ENCODE measurements at places on chromosomes 5 and 9.

- no peak for DNase-seq
These were observed 190.3 kb upstream of the SEMA6A start for GRCh38 chr5:116764941-116765340.

- no peak for DNase-seq
These were observed 127.8 kb downstream of the SAXO1 start for GRCh38 chr9:18905028-18905882.

- peak; percentile 83 for DNase-seq
These were observed 1.3 kb downstream of the EEIG1 start for GRCh38 chr9:127979333-127980059.

DNA sequence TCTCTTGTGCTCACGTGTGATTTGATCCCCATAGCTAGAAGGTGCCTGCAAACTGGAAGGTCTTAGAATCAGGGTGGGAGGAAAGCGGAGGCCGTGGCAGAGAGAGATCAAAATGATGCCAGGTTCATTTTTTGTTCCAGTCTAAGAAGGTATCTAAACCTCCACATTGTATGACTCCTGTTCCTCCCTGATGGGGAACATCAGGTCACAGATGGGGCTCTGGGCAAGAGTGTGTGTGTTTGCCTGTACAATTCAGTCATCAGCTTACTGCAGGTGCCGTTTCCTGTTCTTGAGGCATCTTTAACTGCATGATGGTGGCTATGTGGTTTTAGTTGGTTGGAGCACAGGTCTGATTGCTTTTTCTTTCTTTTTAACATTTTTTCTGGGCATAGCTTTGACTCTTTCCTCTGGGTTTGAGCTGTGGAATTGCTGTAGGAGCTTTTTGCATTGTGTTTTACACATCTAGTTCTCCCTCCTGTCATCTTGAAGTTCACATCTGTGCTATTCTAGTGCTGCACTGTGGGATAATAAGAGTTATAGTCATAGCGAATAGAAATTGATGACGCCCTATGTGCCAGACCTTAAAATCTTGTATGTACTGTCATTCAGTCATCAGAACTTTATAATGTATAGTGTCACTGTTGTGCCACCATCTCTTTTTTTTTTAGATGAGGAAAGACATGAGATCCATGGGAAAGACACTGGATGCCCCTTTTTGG lies 30.8 kb downstream of the ARHGAP26 start:
- DNase-seq = no peak

- no peak for DNase-seq
These were observed 86.1 kb downstream of the EDIL3 start for GRCh38 chr5:84298628-84299027.

GRCh38 chr9:114047717-114048116 lies 30.4 kb downstream of the AMBP start:
- DNase-seq = peak; percentile 66

- no peak for DNase-seq
These were observed 145.5 kb upstream of the MAP3K1 start for GRCh38 chr5:56669534-56670483.

- DNase-seq = peak; percentile 65
These were observed 54.4 kb downstream of the CMYA5 start for GRCh38 chr5:79743846-79744605.

DNA sequence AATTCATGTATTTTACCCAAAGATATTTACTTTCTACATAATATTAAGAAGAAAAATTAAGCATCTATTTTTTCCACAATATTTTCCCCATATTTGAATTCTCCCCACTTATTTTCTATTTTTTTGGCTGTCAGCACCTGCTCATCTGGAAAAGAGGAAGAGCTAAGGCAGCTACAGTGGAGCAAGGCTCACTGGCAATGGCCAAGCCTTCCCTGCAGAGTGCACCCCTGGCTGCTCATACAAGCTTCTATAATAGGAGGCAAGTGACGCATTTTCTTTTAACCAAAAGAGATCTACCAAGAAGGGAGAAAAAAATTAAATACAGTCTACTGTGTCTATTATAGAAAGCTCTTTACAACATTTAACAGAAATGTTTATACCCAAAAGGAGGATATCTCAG lies 72.5 kb downstream of the AUH start:
- DNase-seq = no peak

- peak; percentile 27 for DNase-seq
These were observed 153.3 kb downstream of the CDH10 start for GRCh38 chr5:24491490-24491889.

- no peak for DNase-seq
These were observed 216.9 kb upstream of the PLPPR1 start for GRCh38 chr9:100811643-100812042.

- peak; percentile 77 for DNase-seq
These were observed 7.7 kb downstream of the RASGEF1C start for GRCh38 chr5:180201051-180201987.

- DNase-seq = peak; percentile 81
These were observed 123.6 kb upstream of the CCDC112 start for GRCh38 chr5:115419846-115420585.

- DNase-seq = no peak
These were observed 2.1 kb downstream of the DHX29 start for GRCh38 chr5:55305345-55305744.

DNA sequence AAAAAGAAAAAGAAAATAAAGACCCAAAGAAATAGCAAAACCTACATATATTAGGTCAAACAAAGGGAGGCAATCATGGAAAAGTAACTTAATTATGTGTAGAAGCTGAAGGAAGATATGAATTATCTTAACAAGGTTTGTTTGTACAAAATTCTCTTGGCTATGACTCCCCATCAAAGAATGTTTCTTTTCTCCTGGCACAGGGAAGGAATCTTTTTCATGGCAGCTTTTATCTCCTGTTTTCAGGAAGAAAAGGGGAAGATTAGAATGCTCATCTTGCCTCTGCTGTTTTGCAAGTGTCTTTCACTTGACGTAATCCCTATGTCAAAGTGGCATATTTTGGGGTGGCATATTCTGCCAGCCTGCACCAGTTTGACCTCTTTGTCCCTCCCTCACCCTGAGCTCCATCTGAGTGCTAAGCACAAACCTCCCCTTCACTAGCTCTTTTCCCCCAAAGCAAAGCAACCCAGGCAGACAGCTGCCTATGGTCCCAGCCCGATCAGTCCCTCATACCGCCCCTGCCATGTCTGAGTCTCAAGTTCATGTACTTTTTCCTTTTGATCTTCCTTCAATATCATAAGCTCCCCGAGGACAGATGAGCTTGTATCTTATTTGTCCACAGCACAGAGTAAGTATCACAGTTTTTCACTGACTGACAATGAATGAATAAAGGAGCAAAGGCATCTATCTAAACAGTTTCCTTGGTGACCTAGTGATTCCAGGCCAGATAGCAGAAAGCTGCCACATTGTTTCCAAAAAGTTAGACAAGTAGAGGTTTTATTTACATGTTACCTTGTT lies 242.8 kb upstream of the ANKRD55 start:
- DNase-seq = no peak

DNA sequence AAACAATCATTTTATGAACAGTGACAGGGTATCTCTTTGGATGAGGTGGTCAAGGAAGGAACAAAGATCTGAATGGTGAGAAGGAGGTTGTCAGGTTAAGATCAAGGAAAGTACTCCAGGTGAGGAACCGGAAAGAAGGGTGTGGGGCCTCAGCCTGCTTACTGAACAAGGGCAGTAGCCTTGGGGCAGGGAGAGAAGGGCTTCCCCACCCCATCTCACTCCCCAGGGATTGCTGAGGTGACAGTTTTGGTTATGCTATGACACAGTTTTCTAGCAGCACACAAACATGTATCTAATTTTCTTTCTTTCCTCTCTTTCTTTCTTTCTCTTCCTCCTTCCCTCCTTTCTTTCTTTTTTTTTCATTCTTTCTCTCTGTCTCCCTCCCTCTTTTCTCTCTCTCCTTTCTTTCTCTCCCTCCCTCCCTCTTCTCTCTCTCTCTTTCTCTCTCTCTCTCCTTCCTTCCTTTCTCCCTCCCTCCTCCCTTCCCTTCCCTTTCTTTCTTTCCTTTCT lies 4.1 kb upstream of the HDHD3 start:
- DNase-seq = no peak

GRCh38 chr5:180666812-180667211 lies 17.4 kb upstream of the FLT4 start:
- DNase-seq = no peak

DNA sequence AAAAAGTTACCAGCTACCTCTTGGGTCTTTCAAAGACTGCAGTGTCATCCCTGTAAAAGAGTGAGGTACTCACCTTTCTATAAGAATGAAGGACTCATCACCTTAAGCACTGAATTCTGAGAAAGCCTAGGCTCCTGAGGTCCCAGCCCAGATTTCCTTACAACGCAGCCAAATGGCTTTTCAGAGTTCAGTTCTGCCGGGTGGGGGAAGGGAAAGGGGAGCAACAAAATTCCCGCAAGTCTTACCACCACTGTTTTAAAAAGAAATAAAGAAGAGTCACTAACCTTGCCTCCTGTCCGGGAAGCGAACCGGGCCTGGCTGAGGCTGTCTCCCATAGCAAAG lies 373 bp downstream of the ADAMTS12 start:
- DNase-seq = no peak

DNA sequence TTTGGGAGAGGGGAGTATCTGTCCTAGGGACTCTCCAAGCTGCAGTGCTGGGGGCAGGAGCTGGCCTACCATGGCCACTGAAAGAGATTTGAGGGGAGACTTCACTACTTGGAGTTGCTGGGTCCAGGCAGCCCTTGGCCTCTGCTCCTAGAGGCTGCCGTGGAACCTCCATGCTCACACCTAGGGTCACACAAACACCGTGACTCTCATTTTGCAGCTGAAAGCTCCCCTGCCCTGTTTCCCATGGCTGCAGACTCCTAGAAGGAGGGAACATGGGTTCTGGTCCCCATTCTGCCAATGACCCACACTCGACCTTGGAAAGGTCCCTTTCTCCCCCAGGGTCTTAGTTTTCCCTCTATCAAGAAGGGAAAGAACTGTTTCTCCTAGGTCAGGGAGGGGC lies 147.1 kb upstream of the PPP1R26 start:
- no peak for DNase-seq

DNA sequence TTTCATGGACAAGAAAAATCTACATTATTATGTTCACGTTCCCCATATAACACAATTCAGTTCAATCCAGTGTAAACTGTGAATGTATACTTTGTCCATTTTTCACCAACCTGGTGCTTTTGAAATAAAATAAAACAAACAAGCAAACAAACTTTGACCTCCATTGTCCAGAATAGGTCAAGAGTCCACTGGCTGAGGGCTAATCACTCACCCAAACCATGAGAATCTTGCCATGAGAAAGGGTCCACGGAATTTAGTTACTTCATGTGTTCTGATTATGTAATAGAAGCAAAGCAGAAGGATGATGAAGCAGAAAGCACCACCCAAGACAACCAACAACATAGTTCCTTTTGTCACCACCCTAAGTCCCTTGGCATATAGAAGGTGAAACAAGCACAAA lies 28.7 kb downstream of the DIAPH1 start:
- no peak for DNase-seq
